NCI-H526 treated with DMSO at 0.1 percent for 48 hours (cell line): ENCODE measurements at places on chromosomes 6 and 20.

DNA sequence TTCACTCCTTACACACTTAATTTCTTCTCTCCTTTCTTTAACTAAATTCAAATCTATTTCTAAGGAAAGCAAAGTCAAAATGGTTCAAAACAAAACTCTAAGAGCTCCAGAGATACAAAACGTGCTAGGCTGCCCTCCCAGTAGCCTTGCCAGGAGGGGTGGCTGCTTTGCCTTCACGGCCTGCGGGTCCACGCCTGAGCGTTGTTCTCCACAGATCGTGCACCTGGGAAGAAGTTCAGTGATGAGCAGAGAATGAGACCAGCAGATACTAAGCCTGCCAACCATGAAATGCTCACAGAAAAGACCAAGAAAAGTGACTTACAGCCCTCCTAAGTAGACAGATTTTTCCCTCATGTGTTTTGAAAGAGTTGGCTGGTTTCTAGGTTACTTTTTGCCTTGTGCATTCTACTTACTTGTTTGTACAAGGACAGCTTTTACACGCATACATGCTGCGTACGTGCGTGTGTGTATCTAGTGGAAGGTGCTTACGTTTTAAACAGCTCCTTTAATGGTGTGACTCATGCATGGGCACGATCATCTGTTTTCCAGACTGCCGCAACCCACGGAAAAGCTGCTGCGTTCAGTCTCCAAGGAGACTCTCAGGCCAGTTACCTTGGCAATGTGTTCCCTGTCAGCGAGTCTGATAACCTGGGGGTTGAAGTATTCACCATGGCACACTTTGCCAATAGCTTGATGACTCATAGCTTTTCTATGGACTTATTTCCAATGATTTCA lies 32.4 kb upstream of the PBOV1 start:
- no peak for DNase-seq

GRCh38 chr20:17776551-17776950 lies 76.8 kb downstream of the BANF2 start:
- no peak for DNase-seq

DNA sequence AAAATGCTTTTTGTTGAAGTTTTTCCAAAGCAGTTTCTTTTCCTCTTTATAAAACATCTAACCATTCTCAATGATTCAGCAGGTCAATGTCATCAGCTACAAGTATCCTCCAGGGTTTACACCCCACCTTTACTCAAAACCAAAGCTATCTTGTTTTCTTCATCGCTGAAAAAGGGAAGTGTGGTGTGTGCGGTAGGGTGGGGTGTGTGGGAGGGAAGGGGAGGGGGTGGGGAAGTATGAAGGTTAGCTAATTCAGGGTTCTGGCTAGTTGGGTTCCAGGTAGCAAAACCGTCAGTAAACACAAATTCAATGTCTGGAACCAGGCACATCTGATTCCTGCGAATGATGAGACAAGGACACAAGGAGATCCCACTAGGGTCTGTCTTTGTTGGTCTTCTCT lies 189.6 kb downstream of the GJA10 start:
- no peak for DNase-seq

DNA sequence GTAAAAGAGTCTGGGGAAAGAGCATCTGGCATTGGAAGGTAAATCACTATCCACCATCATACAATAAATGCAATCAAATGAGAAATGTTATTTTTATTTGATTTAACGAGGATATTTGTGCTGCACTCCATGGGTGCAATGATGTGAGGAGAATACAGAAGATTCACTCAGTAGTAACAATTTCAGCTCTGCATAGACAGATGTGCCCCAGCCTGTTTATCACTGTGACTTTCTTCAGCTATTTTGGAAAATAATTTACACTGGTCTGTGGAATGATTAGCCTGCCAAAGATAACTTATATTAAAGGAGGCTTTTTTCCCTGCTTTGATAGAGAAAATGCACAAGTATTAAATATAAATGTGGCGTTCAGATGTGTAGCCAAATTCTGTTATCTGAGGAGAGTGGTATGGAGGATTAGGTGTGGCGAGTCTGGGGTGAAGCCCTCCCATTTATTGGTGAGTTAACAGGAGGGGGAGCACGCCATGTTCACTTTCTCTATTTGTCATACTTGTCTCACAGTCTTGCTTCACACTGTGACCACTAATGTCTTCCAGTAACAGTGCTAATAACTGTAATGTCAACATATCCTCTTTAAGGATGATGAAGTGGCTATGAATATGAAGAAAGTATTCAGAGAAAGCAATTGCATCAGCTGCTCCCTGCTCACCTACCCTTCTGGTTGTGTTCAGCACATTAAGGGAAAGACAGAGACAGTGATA lies 645.6 kb downstream of the MMUT start:
- DNase-seq = no peak

DNA sequence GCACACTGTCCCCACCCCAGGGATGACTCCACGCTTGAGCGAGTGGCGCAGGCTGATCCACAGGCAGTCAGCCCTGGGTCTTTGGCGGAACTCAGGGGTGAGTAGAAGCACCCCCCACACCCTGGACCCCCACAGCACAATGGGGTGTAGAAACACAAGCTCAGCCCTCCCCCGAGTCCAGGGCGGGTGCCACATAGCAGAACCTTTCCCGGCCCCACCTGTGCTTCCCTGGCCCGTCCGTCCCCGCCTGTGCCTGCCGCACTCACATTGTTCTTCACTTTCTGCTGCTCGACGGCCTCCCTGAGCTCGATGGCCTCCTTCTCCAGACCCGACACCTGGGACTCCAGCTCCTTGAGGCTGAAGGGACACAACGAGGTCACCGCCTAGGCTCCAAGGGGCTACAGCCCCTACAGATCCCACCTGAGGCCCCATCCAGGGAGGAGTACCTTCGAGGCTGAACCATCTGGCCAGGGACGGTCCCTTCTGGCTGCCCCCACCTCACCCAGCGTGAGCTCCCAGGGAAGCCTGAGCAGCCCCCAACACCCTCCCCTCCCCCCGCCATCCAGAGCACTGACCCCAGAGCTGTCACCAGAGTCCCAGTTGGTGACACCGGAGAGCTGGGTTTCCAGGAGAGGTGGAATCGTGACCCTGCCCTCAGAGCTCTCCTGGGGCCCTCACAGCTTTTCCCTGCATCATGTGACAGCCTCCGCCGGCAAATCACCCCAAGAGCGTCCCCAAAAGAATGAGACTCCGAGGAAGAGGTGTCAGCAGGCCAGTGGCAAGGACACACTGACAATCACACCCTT lies 55.6 kb downstream of the DSTN start:
- no peak for DNase-seq

GRCh38 chr6:40956936-40957335 lies 82.1 kb downstream of the UNC5CL start:
- DNase-seq = no peak

- DNase-seq = no peak
These were observed 56.2 kb upstream of the UFL1 start for GRCh38 chr6:96465321-96465903.

DNA sequence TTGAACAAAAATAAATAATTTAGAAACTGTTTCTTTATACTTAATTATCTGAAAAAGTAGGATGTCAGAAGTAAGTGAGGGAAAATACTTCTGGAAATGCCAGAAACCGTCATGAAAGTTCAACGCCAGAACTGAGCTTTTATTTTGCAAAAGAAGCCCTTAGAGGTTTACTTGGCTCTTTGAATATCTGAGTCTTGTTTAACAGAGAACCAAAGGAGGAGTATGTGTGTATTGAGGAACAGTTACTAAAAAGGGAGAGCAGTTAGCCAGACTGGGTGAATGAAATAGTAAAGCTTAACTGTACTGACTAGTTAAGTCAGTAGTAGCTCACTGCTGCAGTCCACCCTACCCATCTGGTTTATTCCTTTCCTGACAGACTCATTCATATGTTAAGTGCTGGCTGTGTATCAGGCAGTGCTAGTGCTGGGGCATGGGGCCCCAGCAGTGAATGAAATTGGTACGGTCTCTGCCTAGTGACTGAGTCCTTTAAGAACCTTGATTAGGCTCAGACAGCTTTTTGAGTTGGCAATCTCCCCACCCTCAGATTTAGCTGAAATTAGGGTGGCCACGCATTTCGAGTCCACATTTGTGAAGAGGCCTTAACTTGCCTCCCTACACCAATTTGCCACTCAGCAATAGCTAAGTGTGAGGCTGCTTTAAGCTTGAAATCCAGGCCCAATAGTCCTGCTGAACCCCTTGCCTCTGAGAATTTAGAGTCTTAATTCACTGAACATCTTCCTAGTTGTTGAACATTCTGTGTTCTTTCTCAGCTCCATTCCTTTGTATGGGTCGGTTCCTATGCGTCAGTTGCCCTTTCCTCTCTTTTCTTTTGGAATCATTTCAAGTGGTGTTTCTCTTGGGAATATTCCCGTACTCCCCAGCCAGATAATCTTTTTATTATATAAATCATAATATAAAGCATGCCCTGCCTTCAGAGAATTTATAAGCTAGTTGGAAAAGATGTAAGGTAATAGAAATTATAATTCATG lies 20.2 kb downstream of the MAP3K4 start:
- DNase-seq = no peak

- no peak for DNase-seq
These were observed 45.1 kb downstream of the BCAS1 start for GRCh38 chr20:54025251-54025771.

DNA sequence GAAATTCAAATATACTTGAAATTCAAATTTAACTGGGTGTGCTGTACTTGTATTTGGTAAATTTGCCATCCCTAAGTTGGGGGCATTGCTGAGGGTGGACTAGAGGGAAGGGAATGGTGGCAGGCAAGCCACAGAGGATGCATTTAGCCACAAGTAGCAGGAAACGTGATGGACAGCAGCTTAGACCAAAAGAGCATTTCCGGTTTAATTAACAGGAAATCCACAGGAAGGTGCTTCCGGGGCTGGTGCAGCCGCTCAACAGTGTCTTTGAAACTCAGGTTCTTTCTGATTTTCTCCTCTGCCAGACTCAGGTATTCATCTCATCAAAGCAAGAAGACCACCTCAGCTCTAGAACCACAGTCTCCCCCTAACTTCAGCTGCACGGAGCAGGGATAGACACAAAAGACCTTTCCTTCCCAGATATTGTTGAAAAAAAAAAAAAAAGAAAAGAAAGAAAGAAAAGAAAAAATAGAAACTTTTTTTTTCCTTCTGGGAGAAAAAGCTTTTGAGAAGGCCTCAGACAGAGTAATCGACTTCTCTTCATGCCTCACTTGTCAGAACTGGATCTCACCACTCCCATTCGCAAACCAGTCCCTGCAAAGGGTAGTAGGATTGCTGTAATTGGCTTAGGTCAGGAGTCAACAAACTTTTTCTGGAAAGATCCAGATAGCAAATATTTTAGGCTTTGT lies 8.0 kb upstream of the BCAS1 start:
- DNase-seq = no peak

DNA sequence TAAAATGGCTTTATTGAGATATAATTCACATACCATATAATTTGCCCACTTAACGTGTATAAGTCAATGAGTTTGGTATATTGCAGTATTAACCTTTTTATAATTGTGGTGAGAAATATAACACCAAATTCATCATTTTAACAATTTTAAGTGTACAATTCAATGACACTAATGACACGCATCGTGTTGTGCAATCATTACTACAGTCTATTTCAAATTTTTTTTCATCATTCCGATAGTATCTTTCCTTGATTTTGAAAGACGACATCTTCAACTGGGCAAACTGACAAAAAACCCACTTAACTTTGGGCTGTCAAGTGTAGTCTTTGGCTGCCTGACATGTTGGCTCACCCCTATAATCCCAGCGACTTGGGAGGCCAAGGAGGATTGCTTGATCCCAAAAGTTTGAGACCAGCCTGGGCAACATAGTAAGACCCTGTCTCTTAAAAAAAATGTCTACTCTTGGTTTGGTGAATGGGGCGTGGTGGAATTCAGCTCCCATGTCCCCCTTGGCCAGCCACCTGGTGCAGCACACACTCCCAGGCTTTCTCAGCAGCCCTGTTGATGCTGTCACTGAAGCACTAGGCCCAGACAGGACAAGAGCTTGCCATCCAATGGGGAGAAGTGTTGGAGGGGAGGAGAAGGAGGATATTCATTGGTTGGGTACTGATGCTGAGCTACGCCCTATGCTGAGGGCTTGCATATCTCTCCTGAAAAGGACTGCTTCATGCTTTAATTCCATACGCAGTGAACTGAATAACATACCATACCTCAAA lies 150.5 kb downstream of the CD83 start:
- no peak for DNase-seq

GRCh38 chr20:56439771-56440291 lies 27.8 kb downstream of the CASS4 start:
- DNase-seq = no peak

DNA sequence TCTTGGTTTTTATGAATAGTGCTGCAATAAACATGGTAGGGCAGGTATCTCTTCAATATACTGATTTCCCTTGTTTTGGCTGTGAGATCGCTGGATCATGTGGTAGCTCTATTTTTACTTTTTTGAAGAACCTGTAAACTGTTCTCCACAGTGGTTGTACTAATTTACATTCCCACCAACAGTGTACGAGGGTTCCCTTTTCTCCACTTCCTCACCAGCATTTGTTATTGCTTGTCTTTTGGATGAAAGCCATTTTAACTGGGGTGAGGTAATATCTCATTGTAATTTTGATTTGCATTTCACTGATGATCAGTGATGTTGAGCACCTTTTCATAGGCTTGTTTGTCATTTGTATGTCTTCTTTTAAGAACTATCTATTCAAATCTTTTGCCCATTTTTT lies 8.0 kb upstream of the ARG1 start:
- no peak for DNase-seq

GRCh38 chr20:10848810-10849370 lies 175.1 kb upstream of the JAG1 start:
- DNase-seq = no peak

GRCh38 chr6:163180874-163181541 lies 233.5 kb upstream of the QKI start:
- DNase-seq = peak; percentile 22

DNA sequence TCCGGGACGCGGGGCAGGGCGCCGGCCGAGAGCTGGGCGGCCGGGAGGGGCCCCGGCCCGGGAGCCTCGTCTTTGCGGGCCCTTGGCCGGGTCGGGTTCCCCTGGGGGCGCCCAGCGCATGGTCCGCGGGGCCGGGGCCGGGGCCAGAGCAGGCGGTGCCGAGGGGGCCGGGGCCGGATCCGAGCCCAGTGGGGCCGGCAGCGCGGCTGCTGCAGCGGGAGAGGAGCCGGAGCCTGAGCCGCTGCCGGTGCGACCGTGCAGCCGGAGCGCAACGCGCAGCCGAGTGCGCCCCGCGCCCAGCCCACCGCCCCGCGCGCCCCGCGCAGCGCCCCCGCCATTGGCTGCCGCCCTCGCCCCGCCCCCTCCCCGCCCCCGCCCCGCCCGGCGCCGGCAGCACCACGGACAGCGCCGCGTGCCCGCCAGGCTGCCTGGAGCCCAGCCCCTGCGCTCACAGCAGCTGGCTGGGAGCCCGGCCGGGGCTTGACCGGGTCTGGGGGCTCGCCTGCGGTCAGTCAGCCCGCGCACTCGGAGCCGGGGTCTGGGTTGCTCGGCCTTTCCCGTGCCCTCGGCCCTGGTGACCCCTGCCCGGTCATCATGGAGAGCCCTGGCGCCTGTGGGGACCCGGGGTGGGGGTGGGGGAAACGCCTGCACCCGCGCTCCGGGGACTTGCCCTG lies at the start of gene HRH3:
Gene HRH3, minus strand, starts transcription at position 287 of the 674 bp plus-strand sequence. CDS start 308 bp downstream, outside the sequence.
- peak; percentile 23 for DNase-seq
